ENCODE measurements at places on chromosomes 7 and 10. TPM values are rescaled to one million over a fixed set of nuclear protein-coding genes. Genes with fewer than 3 reads are reported as not detected.
A peak's percentile ranks its signal among the peaks of the same experiment; 100 is the strongest.

DNA sequence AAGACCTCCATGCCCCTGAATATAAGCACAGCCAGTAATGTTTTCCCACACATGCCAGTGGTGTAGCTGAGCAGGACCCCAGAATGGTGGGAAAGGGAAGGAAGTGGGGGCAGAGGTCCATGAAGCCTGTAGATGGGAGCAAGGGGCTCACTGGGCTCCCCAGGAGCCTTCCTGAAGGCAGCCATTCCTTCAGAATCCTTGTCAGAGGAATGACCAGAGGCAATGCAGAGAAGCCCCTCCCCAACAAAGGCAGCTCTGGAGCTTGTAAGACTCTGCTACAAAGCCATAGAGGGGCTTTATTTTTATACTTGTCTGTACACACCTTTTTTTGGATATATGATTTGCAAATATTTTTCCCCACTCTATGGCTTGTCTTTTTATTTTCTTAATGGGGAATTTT lies 165.0 kb upstream of the TCF7L2 start:
- DNase-seq, result no peak

GRCh38 chr10:2392145-2392812 lies 655.0 kb upstream of the ADARB2 start:
- no peak for DNase-seq

DNA sequence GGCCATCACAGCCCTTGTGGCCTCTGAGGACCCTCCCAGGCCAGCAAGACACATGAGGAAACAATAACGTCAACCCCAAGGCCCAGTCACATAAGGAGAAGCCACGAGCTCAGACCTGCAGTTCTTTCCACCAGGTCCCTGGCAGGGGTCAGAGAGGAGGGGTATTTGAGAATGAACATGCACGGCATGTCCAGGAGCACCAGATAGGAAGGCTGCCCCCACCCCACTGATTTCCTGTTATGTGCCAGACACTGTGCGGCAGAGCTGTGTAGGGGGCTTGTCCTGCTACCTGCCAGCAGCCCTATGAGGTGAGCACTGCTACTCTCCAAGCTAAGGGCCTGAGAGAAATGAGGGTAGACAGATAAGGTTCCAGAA lies 40.7 kb upstream of the ZMIZ1 start:
- no peak for DNase-seq

GRCh38 chr7:17988141-17988540 lies 39.5 kb downstream of the PRPS1L1 start:
- DNase-seq, result no peak

DNA sequence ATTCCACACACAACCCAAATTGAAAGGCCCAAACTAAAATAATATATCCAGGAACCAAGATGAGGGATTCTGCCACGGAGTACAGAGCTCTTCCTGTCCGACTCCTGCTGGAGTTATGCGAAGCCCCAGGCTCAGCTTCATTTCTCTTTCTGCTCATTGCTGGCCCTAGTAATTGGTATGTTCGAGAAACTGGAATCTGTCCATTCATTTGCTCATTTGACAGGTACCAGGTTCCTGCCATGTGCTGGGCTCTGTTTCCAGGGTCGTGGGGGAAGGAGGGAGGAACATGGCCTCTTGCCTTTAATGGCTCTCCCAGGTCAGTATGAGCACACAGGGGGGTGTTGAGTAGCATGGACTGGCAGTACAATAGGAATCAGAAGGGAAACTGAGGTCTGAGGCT lies 179.2 kb upstream of the SHH start:
- no peak for DNase-seq

GRCh38 chr10:1358860-1359625 lies 302.9 kb downstream of the WDR37 start:
- DNase-seq, result no peak

DNA sequence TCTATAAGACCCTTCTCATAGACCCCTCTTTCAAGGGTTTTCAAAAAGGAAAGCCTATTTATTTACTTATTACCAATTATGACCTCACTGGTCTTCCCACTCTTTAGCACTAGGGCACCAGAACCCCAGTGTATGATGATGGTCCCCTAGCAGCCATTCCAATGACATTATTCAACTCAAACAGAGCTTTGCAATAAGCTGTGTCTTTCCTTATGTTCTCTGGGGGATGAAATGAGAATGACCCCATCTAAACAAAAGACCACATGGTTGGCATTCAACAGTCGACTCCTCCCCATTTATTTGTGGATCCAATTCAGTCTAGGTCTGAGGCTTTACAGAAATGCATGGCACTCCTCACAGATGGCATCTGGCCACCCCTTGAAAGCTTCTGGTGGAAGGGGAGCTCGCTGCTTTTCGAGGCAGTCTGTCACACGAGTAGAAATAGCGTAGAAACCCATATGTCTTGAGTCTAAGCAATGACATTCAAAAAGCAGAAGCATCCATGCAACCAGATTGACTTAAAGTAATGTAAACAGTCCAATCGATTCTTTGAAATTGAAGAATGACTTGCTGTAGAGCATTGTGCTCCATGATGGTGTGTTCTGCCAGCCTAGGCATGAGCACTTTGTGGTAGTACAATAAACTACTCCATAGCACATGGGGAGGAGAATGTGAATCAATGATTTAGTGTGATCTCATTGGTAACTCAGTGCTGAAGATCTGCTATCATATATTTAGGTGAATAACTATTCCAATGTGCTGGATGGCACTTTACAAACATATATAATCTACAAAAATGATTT lies 29.8 kb downstream of the NRP1 start:
- no peak for DNase-seq

DNA sequence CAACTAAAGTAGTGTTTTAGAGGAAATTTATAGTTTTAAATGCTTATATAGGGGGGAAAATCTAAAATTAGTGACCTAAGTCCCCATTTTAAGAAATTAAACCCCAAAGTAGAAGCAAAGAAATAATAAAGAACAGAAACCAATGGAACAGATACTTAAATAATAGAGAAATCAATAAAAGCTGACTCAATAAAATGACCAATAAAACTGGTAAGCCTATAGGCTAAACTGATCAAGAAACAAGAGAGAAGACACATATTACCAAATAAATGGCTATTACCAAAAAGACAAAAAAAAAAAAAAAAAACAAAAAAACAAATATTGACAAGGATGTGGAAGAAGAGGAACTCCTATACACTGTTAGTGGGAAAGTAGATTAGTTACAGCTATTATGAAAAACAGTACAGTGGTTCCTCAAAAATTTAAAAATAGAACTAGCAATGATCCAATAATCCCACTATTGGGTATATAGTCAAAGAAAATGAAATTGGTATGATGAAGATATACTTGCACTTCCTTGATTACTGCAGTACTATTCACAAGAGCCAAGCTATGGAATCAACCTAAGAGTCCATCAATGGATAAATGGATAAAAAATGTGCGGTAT lies 53.2 kb downstream of the SLC18A2 start:
- no peak for DNase-seq

GRCh38 chr10:17387861-17388503 lies 66.4 kb downstream of the ST8SIA6 start:
- no peak for DNase-seq

DNA sequence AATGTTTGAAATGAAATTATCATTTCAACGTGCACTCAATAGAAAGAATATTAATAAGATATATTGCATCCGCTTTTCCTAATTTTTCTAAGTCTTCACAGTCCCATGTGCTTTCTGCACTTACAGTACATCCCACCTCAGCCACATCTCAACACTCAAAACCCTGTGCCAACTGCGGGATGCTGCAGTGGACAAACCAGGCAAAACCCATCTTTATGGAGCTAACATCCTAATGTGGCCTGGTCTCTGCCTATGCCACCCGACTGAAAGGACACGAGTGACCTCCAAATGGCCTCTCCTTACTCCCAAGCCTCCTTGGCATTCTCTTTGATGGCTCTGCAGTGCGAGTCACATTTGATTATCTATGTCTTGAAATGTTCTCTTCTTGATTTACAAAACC lies 57.4 kb upstream of the ADRB1 start:
- DNase-seq, result no peak

DNA sequence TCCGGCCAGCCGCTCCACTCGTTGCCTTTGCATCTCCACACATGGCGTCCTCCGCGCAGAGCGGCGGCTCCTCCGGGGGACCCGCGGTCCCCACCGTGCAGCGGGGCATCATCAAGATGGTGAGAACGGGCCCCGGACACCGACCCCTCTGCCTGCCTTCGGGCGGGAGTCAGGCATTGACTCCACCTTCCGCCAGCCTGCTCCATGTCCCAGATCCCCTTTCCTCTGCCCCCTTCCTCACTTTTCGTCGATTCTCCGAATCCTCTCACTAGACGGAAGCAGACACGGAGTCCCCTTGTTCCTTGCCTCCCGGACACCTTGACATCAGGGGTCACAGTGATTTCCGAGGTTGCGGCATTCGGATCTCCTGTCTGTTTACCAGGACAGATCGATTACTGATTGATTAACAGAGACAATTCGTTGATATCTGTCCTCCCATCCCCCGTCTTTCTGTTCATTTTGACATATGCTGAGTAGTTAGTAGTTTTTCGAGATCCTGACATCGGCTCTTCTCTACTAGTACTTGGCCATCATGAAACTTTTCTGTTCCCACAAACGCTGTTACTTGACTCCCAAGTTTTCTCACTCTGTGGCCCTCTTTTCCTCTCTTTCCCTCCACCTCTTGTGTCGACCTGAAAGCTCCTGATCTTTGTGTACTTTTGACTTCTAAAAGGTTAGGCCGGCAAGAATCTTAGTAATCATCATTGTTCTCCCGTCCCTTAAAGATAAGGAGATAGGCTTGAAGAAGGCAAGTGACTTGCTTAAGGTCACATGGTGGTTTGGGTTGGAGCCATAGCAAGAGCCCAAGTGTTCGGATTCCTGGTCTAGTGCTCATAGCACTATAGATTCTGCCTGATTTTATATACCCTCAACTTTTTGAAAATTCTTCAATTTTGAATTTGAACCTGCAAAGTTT lies 597 bp downstream of the SND1 start:
- no peak for DNase-seq

- peak; percentile 16 for DNase-seq
Observed at GRCh38 chr10:28754930-28755718, 77.8 kb downstream of the BAMBI start.

GRCh38 chr7:77757589-77757988 lies 40.6 kb downstream of the TMEM60 start:
- DNase-seq, result no peak

- DNase-seq, result no peak
Observed at GRCh38 chr10:71483135-71483534, 86.4 kb downstream of the CDH23 start.

GRCh38 chr7:69678494-69679187 lies 80.4 kb downstream of the AUTS2 start:
- no peak for DNase-seq

GRCh38 chr7:100127866-100128636 lies 1.3 kb downstream of the MBLAC1 start:
- no peak for DNase-seq

DNA sequence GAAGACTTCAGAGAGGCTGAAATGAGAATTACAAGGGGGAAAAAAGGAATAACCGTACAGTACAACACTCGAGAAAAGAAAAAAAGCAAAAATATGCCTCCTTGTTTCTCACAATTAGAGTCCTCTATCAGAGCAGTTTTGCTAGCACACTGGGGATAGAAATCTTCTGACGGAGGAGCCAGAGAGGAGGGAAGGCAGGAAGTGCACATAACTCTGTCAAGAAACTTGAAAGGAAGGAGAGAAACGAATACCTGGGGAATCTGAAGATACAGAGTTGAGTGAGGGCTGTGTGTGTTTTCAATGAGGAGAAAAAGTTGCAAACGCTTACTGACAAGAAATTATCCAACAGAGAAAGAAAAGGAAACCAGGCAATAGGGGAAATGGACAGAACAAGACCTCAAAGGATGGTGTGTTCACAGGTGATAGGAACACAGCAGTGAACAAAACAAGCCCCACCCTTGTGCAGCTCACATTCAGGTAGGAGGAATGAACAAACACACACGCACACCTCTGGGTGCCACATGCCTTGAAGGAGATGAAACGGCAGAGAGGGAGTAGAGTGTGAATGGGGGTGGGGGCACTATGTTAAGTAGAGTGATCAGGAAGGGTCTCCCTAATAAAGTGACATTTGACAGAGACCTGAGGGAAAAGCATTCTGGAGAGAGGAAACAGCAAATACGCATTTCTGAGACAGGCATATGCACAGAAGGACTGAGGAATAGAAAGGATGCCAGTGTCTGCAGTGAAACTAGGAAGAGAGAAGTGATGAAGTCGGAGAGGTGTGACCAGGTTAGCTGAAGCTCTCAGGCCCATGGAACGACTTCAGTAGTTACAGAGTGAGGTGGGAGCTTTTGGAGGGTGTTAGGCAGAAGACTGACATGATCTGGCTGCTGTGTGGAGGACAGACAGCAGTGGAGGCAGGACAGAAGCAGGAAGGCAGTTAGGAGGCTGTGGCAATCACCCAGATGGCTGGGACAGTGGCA lies 46.7 kb upstream of the SPOCK2 start:
- no peak for DNase-seq

DNA sequence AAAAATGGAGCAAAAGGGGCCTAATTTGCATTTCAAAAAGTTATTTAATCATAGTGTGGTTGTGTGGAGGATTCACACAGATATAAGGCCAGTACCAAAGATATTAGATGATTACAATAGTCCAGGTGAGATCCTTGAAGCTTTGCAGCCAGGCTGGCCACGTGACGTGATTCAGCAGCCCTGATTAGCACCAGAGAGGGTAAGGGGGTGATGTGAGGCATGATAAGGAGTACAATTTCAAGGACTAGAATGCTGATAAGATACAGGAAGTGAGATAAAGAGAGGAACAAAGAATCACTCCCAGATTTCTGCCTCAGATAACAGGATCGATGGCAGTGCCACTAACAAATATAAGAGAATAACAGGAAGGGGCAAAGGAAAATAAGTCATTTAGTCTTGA lies 108.4 kb upstream of the PALS2 start:
- DNase-seq, result no peak

- DNase-seq, result no peak
Observed at GRCh38 chr7:141928146-141928844, 12.1 kb downstream of the OR9A4 start.

DNA sequence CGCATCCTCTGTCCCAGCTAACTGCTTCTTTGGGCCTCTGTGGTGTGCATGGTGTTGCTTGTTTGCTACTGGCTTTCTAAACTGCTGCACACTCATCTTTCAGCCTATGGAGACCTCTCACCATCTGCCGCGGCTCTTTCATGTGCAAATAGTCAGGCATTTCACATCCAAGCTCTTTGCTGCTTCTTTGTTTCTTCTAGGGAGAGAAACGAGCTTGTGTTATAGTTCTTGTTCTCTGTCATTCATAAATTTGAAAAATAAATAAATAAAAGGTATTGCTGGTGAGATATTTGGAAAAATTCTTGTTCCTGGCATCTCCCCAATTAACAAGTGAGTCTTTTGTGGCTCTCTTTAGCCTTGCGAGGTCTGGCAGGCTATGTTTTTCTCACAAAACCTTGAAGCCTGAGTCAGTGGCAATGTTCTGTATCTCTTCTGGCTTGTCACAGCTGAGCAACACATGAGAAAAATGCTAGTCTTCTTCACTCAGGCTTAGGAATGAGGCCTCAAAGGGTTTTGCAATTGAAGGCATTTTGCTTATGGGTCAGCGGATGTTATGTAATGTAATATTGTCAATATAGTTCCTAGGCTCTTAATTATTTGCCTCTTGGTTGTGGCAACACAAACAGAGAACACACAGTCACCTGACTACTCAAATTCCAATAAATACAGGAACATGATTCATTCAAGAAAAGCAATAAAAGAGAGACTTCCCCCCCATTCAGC lies 274.0 kb downstream of the FRMD4A start:
- peak; percentile 86 for DNase-seq

GRCh38 chr7:94903971-94904370 lies 3.4 kb upstream of the PPP1R9A start:
- DNase-seq, result no peak

PRTFDC1 gene
- polyA plus RNA-seq, result 46.8 TPM

SH2B2 gene
- 0.89 TPM for polyA plus RNA-seq

NDUFA5 gene
- polyA plus RNA-seq, result 21.0 TPM

MMD2 gene
- polyA plus RNA-seq, result not detected

R3HCC1L gene
- polyA plus RNA-seq, result 14.4 TPM

SLC16A9 gene
- polyA plus RNA-seq, result 0.06 TPM

ARMS2 gene
- not detected for polyA plus RNA-seq

NUTM2D gene
- polyA plus RNA-seq, result 0.78 TPM
